ENCODE measurements at places on chromosomes 5 and 9. TPM values are rescaled to one million over a fixed set of nuclear protein-coding genes. Genes with fewer than 3 reads are reported as not detected.

Gene TMOD1
- 0.15 TPM for polyA plus RNA-seq

Gene NCS1
- 54.4 TPM for polyA plus RNA-seq

Gene TRMT10B
- 5.3 TPM for polyA plus RNA-seq

Gene GPR150
- polyA plus RNA-seq: 0.25 TPM

Gene STPG3
- not detected for polyA plus RNA-seq

Gene MATR3
- 97.0 TPM for polyA plus RNA-seq

Gene PRR7
- 1.6 TPM for polyA plus RNA-seq

Gene EIF4E1B
- polyA plus RNA-seq: not detected

Gene PITX1
- polyA plus RNA-seq: 14.3 TPM

Gene ZNF189
- 3.1 TPM for polyA plus RNA-seq

Gene TMEM174
- not detected for polyA plus RNA-seq

Gene SLC31A1
- polyA plus RNA-seq: 36.6 TPM

Gene SLC27A6
- 0.10 TPM for polyA plus RNA-seq

Measured in BJ (cell line).